ENCODE measurements at places on chromosomes 7 and 10.

DNA sequence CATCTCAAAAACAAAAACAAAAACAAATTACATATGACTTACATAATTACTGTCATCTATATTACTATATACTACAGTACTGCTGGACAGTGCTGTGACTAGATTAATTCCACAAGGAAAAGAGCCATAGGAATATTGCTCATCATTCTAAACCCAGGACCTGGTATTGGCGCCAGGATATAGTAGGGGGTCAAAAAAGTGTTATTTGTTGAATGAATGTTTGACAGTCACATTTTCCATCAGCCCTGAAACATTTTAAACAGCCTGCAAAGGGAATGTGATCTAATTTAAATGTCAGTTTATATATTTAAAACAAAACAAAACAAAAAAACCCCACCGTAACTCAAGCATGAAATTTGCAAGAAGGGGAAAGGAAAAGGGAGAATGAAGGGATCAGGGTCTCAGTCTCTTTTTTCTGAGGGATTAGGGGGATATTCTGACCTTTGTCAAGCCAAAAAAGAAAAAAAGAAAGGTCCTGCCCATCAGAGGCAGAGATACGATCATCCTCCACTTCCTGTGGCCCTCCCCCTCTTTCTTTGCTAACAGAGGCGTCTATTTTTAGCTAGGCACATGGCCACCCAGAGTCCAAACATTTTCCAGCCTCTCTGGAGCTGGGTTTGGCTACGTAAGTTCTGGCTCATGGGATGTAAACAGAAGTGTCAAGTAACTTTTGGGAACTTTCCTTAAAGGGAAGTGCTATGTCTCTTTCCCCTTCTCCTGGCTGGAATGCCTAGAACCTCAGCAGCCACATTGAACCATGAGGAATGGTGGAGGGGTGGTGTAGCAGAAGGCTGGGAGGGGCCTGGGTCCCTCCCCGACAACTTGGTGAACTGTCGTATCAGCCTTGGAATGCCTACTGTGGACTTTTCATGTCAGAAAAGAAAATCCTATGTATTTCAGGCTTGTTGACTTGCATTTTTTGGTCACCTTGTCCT, 44.6 kb upstream of the DLG5 start:
- DNase-seq = peak; percentile 99

GRCh38 chr7:30263090-30263710, 21.2 kb upstream of the ZNRF2 start:
- no peak for DNase-seq

GRCh38 chr10:15461353-15462108, 90.4 kb upstream of the FAM171A1 start:
- DNase-seq = peak; percentile 7

DNA sequence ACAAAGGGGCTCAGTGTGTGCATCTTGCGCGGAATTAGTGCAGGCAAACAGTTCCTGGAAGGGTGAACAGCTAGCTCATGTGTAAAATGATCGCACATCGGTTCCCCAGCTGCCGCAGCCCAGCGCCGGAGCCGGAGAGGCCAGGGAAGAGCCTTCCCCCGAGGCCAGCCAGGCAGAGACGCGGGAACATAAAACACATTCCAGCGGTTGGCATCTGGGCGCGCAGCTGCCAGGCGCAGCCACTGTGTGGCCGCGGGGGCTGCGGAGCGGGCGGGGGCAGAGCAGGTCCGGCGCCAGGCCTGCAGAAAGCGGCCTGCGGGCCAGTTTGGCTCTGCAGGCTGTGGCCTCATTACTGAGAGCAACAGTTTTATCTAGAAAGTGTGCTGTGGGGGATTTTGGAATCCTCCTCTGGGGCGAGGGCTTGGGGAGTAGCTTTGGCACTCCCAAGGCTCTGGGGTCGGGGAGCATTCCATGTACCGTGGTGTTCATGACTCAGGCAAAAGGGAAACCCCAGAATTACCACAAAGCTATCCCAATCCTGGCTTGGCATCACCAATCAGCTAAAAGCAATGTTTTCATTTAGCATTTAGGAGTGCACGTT, 74.3 kb downstream of the SAMD9 start:
- DNase-seq = peak; percentile 73

DNA sequence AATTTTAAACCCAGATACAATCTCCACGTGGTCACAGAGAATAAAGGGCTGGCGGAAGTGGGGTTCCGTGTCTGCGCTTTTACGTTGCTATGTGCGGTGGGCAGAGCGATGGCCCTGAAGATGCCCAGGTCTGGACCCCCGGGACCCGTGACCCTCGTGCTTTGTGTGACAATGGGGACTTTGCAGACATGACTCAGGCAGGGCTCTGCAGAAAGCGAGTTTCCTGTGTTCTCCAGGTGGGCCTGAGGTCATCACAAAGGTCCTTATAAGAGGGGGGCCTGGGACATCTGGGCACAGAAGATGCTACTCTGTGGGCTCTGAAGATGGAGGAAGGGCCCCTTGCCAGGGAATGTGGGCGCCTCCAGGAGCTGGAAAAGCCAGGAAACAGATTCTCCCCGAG, 95.3 kb downstream of the ELFN1 start:
- no peak for DNase-seq

DNA sequence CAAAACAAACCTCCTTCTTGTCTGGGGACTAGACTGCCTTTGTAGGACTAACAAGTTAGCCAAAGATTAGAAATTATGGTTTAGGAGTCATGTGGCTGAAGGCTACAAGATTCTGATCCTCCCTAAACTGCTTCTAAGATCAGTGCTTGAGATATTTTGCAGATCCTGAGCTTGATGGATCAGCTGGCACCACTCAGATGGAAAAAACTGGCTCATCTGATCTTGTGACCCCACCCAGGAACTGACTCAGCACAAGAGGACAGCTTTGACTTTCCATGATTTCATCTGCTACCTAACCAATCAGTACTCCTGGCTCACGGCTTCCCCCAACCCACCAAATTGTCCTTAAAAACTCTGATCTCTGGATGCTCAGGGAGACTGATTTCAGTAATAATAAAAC, 271.5 kb upstream of the TAC1 start:
- no peak for DNase-seq

- DNase-seq = no peak
These were observed 38.8 kb downstream of the ABI1 start for GRCh38 chr10:26821699-26822570.

DNA sequence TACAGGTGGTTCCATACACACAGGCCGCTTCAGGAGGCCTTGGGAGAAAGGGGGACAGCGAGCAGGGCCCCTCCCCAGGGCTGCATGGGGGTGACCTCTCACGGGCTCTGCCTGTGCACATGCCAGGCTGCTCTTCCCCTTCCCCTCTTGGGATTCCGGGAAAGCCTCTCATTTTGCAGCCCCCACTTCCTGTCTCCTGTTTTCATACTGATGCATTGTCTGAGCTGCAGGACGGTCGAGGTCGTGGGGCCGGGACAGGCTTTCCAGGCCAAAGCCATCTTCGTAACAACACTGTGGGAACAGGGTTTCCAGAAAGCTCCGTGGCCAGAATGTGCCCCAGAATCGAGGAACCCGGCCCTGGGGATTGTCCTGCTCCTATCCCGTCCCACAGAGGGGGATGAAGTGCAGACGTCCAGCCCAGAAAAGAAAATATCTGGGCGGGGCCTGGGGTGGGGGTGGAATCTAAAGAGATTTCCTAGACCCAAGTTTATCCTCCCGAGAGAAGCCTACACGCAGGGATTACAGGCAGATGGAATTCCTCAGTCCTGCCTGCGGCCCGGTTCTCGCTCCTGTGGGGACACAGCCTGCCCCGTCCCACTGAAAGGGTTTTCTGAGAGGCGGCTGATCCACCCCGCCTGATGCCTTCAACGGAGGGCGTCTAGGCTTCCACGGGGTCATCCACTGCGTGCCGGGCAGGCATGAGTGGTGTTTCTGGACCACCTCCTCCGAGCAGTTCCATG, 29.5 kb upstream of the DNAAF5 start:
- no peak for DNase-seq

GRCh38 chr10:97729014-97729413, 7.9 kb upstream of the ZFYVE27 start:
- DNase-seq = no peak

- no peak for DNase-seq
These were observed 5.4 kb downstream of the CAV1 start for GRCh38 chr7:116530107-116530820.
